K562 (cell line): ENCODE measurements at places on chromosomes 1 and 21. TPM values are rescaled to one million over a fixed set of nuclear protein-coding genes. Genes with fewer than 3 reads are reported as not detected.

The RHEX gene
- total RNA-seq = not detected in 2 replicates

The COL11A1 gene
- total RNA-seq = 0.07 and 0.09 TPM in 2 replicates

The MANEAL gene
- 2.0 and 2.2 TPM in 2 replicates for total RNA-seq

The TPRG1L gene
- 8.4 and 8.9 TPM in 2 replicates for total RNA-seq

The TDRD5 gene
- total RNA-seq = 0.07 and 0.33 TPM in 2 replicates

The CCNL2 gene
- total RNA-seq = 141 and 167 TPM in 2 replicates

DNA sequence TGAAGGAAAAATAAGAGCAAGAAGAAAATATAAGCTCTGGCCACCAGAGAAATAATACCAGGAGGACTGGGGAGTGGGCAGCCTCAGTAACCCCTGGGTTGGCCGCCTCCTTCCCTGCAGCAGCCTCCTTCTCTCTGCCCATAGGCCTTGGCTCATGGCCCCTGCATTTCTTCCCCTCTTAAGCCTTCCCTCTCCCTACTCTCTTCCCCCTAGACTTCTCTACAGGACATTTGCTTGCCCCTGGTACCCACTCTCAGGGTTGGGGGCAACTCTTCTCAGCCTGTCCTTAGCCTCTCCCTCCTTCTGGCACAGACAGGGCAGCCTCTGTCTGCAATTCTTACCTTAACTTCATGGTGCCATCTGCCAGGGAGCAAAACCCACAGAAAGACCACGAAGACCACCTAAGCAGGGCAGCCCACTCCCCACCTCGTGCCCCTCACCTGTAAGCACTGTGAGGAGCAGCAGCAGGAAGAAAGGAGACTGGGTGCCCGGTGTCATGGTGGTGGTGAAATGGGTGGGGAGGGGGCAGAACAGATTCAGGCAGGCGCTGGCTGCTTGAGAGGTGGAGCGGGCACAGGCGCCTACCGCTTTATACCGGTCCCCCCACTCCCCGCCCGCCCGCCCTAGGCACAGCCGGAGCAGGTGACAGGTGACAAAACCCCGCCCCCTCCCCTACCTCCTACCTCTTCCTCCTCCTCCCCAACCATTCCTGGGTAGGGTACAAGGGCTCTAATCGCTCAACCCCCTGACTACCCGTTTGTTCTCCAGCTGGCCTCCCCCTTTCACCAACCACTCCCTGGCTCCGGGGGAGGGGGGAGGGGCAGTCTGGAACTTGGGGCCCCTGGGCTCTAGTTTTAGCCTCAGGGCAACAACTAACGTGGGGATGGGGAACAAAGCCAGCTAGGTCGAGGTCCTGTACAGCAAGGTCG, 15.1 kb downstream of the THBS3 start:
- peak; percentile 83 for DNase-seq

- no peak for DNase-seq
Observed at GRCh38 chr1:92886886-92887419, 55.1 kb downstream of the RPL5 start.

GRCh38 chr1:89938171-89939055, 56.5 kb upstream of the ZNF326 start:
- DNase-seq = peak; percentile 71

DNA sequence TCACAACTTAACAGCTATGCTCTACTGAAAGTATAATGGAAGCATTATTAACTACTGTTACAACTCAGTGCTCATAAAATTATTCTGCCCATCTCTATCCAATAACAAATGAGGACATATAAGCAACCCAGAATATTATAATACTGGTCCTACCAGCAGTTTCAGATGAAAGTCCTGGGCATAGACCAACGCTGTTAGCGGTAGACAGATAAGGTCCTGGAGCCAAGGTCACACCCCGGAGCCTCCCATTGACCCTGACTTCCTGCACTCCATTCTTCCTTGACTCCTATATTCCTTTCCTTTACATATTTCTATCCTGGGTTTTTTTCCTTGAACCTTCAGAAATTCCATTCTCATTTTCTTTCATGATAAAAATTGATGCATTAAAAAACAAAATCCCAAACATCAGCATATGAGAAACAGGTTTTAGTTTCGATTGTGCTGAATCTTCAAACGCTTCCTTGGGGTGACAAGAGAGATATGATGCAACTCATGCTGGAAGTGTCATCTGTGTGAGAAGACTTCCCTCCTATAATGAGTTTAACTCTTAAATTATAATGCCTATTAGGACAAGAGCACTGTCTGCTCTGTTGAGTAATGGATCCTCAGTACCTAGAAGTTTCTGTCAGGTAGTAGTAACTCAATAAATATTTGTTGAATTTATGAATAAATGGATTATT, 831.1 kb downstream of the LRRIQ3 start:
- no peak for DNase-seq

- no peak for DNase-seq
Observed at GRCh38 chr1:205961991-205962820, 18.9 kb upstream of the SLC26A9 start.

DNA sequence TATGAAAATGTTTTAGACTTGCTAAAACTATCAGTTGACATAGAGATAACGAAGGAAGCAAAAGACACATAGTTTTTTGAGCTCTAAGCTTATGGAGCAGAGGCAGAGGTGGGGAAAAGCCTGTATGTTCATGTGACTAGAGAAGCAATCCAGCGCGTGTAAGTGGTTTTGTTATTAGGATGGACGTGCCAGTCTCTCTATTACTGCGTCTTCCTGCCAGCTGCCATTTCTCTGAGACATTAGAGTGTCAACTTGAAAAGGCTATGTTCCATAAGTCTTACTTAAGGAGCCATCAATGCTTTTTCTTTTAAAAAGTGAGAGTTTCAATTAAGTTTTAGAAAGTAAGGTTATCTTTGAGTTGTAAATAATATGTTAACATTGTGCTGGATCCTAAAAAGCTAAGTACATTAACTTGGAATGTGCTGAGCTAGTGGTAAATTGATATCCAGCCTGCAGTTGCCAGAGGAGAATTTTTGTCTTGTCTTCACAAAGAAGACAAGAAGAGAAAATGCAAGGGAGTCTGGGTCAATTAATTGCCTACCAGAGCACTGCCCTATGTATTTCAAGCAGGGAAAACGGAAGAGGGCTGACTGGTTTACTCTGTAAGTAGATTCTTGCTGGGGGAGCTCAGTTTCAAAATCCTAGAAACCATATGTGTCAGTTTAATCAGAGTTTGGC, 161.8 kb upstream of the B3GALT2 start:
- DNase-seq = no peak

DNA sequence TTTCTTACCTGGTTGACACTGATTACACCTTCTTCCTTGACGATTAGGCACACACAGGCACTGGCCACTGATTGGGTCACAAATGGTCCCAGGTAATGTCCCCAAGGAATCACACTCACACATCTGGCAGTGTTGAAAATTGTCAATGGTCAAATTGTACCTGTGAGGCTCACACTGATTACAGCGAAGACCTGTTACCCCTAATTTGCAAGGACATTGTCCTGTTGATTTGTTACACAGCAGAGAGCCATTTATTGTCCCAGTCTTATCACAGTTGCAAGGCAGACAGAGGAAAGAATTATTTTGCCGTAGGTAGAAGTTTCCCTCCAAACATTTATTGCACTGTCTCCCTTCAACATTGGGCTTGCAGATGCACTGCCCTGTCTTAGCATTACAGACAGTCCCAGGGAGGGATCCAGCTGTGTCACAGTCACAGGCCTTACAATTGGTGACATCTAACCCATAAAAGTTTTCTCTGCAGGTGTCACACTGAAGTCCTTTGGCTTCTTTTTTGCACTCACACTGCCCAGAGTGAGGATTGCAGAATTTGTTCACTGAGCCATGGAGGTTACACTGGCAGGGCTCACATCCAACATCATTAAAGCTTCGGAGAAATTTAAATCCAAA, 176.6 kb downstream of the USH2A start:
- DNase-seq = no peak

GRCh38 chr1:113870778-113871177, 734 bp downstream of the PTPN22 start:
- DNase-seq = no peak

- DNase-seq = no peak
Observed at GRCh38 chr1:161709373-161709772, 2.3 kb downstream of the FCRLA start.

DNA sequence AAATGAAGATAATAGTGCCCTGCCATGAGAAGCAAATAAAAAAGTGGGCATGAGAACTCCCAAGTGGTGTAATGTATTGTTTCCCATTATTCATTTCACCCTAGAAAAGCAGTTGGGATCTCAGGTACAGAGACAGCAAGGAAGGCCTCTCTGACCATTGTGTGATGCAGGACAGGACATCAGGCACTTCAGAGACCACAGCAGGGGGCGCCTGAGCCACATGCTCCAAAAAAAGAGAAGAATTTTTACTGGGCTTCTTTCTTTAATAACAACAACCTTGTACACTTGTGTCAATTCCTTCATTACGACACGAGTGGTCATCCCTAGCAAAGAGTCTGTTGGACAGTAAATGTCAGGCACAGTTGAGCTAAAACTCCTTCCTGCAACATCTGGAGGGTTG, 533.3 kb downstream of the OMA1 start:
- peak; percentile 14 for DNase-seq

DNA sequence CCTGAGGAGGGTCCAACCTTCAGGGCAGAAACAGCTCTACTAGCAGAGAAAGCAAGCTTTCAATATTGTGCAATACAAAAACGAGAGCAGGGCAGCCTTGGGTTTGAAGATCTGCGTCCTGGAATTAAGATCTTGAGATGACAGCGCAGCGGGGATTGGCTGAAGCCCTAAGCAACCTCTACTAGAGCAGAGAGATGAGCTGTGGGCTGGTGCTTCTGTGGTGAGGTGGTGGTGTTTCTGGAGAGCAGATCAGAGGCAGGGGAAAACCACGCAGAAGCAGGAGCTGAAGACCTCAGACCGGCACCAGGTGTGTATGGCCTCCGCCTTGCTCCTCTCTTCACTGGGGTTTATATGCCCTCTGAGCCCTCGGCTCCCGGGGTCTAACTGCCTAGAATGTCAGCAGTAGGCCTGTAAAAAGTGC, 12.5 kb downstream of the TRAF3IP3 start:
- DNase-seq = no peak

- no peak for DNase-seq
Observed at GRCh38 chr1:22117238-22117637, 25.7 kb downstream of the WNT4 start.

DNA sequence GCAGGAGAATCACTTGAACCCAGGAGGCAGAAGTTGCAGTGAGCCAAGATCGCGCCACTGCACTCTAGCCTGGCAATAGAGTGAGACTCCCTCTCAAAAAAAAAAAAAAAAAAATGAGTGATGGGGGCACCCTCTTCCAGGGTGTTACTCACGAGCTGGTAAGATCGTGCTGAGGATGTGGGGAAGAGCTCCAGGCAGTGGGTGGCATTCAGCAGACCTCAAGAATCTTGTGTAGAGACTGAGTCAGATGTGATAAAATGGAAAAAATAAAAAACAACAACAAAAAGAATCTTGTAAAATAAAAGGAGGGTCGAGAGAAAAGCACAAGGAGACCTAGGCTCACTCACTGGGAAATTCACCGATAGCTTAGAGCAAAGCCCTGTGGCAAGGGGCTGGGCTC, 38.5 kb downstream of the EPHA2 start:
- DNase-seq = no peak

DNA sequence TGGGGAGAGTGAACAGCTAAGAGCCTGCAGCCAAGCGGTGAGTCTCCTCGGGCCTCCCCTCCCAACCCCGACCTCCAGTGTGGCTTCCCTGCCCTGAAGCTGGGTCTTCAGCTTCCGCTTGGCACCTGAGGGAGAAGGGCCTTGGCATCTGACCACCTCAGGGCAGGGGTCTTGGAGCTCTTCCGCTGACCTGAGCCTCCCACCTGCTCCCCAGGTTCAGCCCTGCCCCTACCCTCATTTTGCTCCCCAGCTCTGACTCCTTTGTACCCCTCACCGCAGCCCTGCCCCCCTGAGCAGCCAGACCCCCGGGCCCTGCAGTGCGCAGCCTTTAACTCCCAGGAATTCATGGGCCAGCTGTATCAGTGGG, 4.9 kb downstream of the ADAMTSL4 start:
- DNase-seq = no peak

GRCh38 chr1:63898428-63899196, 124.8 kb downstream of the ROR1 start:
- DNase-seq = no peak

DNA sequence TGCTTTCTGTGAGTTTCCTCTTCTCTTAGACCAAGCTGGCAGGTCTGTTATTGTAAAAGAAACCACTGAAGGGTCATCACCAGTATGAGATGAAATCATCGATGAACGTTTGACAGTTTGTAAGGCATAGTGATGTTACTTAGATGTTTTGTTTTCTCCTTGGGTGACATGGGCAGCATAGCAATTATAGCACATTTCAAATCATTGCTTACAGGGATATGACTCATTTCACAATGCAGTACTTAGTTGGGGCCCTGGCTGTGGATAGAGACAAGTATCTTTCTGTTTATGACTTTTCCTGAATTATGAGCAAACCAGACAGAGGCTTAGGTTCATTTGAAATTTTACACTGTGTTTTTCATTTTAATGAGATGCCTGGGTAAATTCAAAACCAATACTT, 313.0 kb downstream of the RWDD3 start:
- DNase-seq = no peak

DNA sequence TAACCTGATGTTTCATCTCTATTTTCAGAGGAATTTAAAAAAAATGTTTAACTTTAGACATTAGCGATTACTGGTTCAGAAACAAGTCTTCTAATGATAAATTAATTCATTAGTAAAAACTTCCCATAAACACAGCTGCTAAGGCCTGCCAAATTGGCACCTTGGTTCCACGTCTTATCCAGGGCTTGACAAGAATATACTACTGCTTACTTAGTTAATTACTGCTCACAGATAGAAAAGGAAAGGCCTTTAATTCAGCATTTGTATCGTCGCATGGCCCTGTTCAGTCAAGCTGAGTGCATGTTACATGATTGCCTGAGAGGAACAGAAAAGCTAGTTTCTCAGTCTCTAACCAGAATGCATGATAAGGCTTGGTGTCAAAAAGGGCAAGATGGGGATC, 84.6 kb downstream of the ADGRL2 start:
- DNase-seq = no peak
